Adipose tissue (tissue), 3 donors: ENCODE measurements at places on chromosomes 16 and 17. TPM values are rescaled to one million over a fixed set of nuclear protein-coding genes. Genes with fewer than 3 reads are reported as not detected.

SDR42E2 gene
- polyA plus RNA-seq = not detected

CNTD1 gene
- 0.54 TPM for polyA plus RNA-seq

RNF43 gene
- polyA plus RNA-seq = 4.8 TPM

PABPN1L gene
- 0.09 TPM for polyA plus RNA-seq

PPL gene
- 44.6 TPM for polyA plus RNA-seq

TRAPPC1 gene
- polyA plus RNA-seq = 51.1 TPM

G6PC3 gene
- polyA plus RNA-seq = 39.4 TPM

MT1G gene
- polyA plus RNA-seq = 1,258 TPM
